ENCODE measurements at places on chromosomes 4 and X. TPM values are rescaled to one million over a fixed set of nuclear protein-coding genes. Genes with fewer than 3 reads are reported as not detected.

DNA sequence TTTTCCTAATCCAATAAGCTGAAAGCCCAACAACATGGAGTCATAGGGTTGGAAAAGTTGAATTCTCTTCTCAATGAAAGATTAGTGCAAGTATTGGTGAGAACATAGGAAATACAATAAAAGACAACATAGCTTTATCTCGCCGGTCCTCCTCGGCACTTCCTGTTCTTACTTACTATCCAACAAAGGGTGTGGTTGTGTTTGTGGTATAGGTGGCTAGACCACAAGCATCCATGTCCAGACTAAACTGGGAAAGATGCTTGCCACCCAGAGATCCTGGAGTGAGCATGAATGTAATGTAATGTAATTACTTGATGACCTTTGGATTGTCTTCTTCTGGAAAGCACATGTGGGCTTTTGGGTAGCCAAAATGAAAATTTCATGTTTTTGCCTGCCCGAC lies 223.8 kb downstream of the CPE start:
- DNase-seq: no peak
- H3K4me3 ChIP-seq: no peak overlapping the region
- no peaks in the 10 kb centered on the region for H3K36me3 ChIP-seq
- H3K4me1 ChIP-seq: no peaks in the 10 kb centered on the region
- no peak overlapping the region for H3K27ac ChIP-seq

- H3K36me3 ChIP-seq: no peaks in the 10 kb centered on the region
- no peaks in the 10 kb centered on the region for H3K27me3 ChIP-seq
- no peak for DNase-seq
- H3K4me3 ChIP-seq: no peak overlapping the region
- H3K27ac ChIP-seq: no peak overlapping the region
Observed at GRCh38 chr4:177938226-177938625, 496.0 kb upstream of the AGA start.

DNA sequence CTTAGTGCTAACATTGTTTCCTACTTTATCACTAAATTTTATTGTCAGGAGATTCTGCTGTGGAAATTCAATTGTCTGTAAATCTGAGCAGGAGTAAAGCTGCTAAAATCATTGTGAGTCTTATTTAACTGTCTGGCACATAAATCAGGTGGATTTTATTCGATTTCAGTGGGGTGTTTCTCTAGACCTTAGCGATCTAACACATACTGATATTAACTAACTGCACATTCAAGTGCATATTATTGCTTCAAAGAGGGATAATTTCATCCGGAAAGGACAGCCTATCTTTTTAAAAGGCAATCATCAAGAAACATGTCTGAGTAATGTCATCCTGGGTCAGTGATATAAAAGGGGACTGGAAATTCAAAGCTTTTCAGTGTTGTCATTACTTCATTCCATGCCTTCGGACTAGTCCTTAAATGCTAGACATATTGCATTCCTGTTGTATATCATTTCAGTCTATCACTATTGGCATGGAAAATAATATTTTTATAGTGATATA lies 388.7 kb downstream of the PCDH10 start:
- H3K27me3 ChIP-seq: no peaks in the 10 kb centered on the region
- no peak overlapping the region for H3K27ac ChIP-seq
- H3K36me3 ChIP-seq: no peaks in the 10 kb centered on the region
- DNase-seq: no peak
- H3K4me3 ChIP-seq: no peak overlapping the region

GRCh38 chr4:74096265-74096980 lies 2.6 kb downstream of the CXCL2 start:
- DNase-seq: no peak
- H3K27me3 ChIP-seq: peaks cover 3% of the 10 kb centered on the region
- H3K36me3 ChIP-seq: no peaks in the 10 kb centered on the region
- H3K4me1 ChIP-seq: no peaks in the 10 kb centered on the region

PNMA6A gene
- not detected for total RNA-seq

Measured in GM12878 (cell line).